ENCODE measurements at places on chromosomes 12 and 14. TPM values are rescaled to one million over a fixed set of nuclear protein-coding genes. Genes with fewer than 3 reads are reported as not detected.

DNA sequence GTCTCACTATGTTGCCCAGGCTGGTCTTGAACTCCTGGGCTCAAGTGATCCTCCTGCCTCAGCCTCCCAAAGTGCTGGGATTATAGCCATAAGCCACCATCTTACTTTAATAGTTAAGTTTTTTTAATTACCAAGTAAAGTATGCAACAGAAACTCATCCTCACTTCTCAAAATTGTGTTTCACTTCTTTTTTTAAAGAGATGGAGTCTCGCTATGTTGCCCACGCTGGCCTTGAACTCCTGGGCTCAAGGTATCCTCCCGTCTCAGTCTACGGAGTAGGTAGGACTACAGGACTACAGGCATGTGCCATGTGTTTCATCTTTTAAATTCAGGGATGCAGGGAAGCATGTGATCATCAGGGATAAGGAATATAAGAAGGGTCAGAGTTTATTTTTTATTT, 17.2 kb upstream of the ARID2 start:
- DNase-seq = no peak

- DNase-seq = no peak
Measured at GRCh38 chr12:50708631-50709030, 55.3 kb upstream of the ATF1 start.

DNA sequence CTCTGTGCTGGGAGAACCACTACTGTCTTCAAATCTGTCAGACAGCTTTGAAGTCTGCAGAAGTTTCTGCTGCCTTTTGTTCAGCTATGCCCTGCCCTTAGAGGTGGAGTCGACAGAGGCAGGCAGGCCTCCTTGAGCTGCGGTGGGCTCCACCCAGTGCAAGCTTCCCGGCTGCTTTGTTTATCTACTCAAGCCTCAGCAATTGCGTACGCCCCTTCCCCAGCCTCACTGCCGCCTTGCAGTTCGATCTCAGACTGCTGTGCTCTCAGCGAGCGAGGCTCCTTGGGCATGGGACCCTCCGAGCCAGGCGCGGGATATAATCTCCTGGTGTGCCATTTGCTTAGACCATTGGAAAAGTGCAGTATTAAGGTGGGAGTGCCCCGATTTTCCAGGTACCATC, 25.1 kb upstream of the KLRB1 start:
- no peak for DNase-seq

Gene ACRBP
- polyA plus RNA-seq = 0.29 TPM

Gene SNW1
- polyA plus RNA-seq = 49.2 TPM

Gene FOXJ2
- 24.1 TPM for polyA plus RNA-seq
